ENCODE measurements at places on chromosomes 4 and X. TPM values are rescaled to one million over a fixed set of nuclear protein-coding genes. Genes with fewer than 3 reads are reported as not detected.

SH3BP2 gene
- 79.0 TPM for total RNA-seq

- H3K27me3 ChIP-seq = no peaks in the 10 kb centered on the region
- DNase-seq = no peak
- no peaks in the 10 kb centered on the region for H3K36me3 ChIP-seq
- H3K27ac ChIP-seq = no peak overlapping the region
- H3K4me3 ChIP-seq = no peak overlapping the region
Observed at GRCh38 chrX:1725472-1725871, 110.6 kb downstream of the ASMT start.

DNA sequence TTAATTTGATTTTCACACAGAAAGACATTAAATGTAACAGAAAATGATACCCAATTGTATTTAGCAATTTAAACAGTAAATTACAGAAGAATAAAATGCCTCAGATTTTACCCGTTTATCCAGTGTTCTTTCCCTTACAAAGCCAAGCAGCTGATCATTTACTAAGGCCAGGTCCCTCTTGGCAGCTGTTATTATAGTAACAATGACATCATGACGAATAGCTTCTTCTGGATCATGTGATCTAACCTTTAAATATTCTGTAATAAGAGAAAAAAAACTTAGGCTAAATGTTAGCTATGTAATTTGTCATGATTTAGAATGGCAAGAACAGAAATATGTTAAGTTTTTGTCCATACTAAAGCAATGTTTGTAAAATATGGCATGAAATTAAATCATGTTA, 69.4 kb downstream of the PDS5A start:
- no peak overlapping the region for H3K4me3 ChIP-seq
- peak overlapping the region; percentile 34 for H3K27ac ChIP-seq
- peaks cover 25% of the 10 kb centered on the region for H3K36me3 ChIP-seq
- peaks cover 3% of the 10 kb centered on the region for H3K4me1 ChIP-seq

DNA sequence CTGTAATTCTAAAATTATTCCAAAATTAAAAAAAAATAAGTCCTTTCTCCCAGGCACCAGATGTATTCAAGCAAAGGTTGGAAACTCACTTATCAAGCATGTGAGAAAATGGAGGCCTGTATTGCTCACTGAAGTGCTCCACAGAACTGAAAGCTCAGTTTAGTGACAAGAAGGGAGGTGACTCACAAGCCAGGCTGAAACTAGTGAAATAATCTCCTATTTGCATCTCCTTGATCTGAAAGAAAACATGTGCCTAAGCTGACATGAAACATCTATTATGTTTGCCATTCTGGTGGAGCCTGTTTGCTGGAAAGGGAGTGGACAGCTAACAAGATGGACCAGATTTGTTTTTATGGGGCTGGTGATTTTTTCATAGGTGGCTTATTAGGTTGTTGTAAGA, 54.0 kb upstream of the AMELX start:
- no peak overlapping the region for H3K4me3 ChIP-seq
- H3K36me3 ChIP-seq = no peaks in the 10 kb centered on the region
- no peaks in the 10 kb centered on the region for H3K27me3 ChIP-seq

- H3K36me3 ChIP-seq = no peaks in the 10 kb centered on the region
- H3K4me3 ChIP-seq = no peak overlapping the region
- no peaks in the 10 kb centered on the region for H3K27me3 ChIP-seq
- H3K4me1 ChIP-seq = no peaks in the 10 kb centered on the region
Observed at GRCh38 chrX:37075892-37076595, 67.9 kb downstream of the FAM47C start.

INPP4B gene
- total RNA-seq = 35.4 TPM

BBS7 gene
- total RNA-seq = 19.8 TPM

GRCh38 chrX:42948723-42949657, 171.0 kb upstream of the PPP1R2C start:
- peaks cover 11% of the 10 kb centered on the region for H3K4me1 ChIP-seq
- no peaks in the 10 kb centered on the region for H3K36me3 ChIP-seq
- H3K27me3 ChIP-seq = no peaks in the 10 kb centered on the region
- H3K4me3 ChIP-seq = no peak overlapping the region
- H3K27ac ChIP-seq = no peak overlapping the region

SETD7 gene
- total RNA-seq = 15.4 TPM

FAM133A gene
- 0.57 TPM for total RNA-seq

- H3K27ac ChIP-seq = no peak overlapping the region
- no peaks in the 10 kb centered on the region for H3K4me1 ChIP-seq
- H3K27me3 ChIP-seq = no peaks in the 10 kb centered on the region
- H3K4me3 ChIP-seq = no peak overlapping the region
Observed at GRCh38 chrX:96224279-96224678, 460.4 kb upstream of the DIAPH2 start.

SPCS3 gene
- total RNA-seq = 113 TPM

GRCh38 chr4:125832161-125832560, 517.4 kb downstream of the FAT4 start:
- H3K4me1 ChIP-seq = peaks cover 14% of the 10 kb centered on the region
- peaks cover 22% of the 10 kb centered on the region for H3K27me3 ChIP-seq
- no peak for DNase-seq
- H3K27ac ChIP-seq = no peak overlapping the region
- no peaks in the 10 kb centered on the region for H3K36me3 ChIP-seq

DNA sequence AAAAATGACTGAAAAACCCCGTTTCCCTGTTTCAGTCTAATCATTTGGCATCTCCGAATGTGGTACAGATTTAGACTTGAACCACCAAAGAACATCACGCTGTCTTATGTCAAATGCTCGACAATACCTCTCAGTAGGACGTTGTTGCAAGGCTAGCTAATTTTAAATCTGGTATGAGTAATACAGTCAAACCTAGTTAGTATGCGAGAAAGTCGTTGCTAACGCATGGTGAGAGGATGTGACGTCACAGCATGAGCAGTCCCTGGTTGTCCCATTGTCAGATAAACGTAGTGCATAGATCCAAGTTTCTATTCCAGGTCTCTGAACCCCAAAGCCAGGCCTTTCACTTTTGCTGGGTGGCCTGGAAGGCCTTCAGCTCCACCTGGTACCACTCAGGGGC, 44.7 kb downstream of the SETD7 start:
- H3K4me3 ChIP-seq = no peak overlapping the region
- peaks cover 38% of the 10 kb centered on the region for H3K36me3 ChIP-seq
- no peak overlapping the region for H3K27ac ChIP-seq
- peaks cover 5% of the 10 kb centered on the region for H3K4me1 ChIP-seq
- DNase-seq = no peak
- H3K27me3 ChIP-seq = no peaks in the 10 kb centered on the region

- H3K4me1 ChIP-seq = peaks cover 9% of the 10 kb centered on the region
- no peaks in the 10 kb centered on the region for H3K27me3 ChIP-seq
- DNase-seq = no peak
- no peak overlapping the region for H3K4me3 ChIP-seq
- H3K27ac ChIP-seq = no peak overlapping the region
Observed at GRCh38 chr4:163871078-163871477, 376.6 kb downstream of the TMA16 start.

USP17L5 gene
- not detected for total RNA-seq

RAI2 gene
- total RNA-seq = 1.8 TPM

- no peaks in the 10 kb centered on the region for H3K27me3 ChIP-seq
- peak within 1 kb of the TSS; percentile 82 for H3K4me3 ChIP-seq
- H3K4me1 ChIP-seq = peaks cover 42% of the 10 kb centered on the region
- H3K27ac ChIP-seq = peak within 1 kb of the TSS; percentile 97
- DNase-seq = peak; percentile 92
Observed at GRCh38 chrX:2690856-2691542, at the start of gene CD99. TSS of gene CD99 (plus strand) at chrX:2691295. CDS start at chrX:2691361, 66 bp downstream.

ZFP92 gene
- 1.4 TPM for total RNA-seq

- peak overlapping the region; percentile 79 for H3K4me3 ChIP-seq
- H3K4me1 ChIP-seq = peaks cover 20% of the 10 kb centered on the region
- peaks cover under 1% of the 10 kb centered on the region for H3K36me3 ChIP-seq
- no peak for DNase-seq
Observed at GRCh38 chr4:121697564-121697963, 784 bp upstream of the ANXA5 start.

GRCh38 chrX:8971116-8971515, 62.8 kb downstream of the FAM9B start:
- no peaks in the 10 kb centered on the region for H3K36me3 ChIP-seq
- no peaks in the 10 kb centered on the region for H3K27me3 ChIP-seq
- H3K4me3 ChIP-seq = no peak overlapping the region

GRCh38 chr4:25978327-25978726, 64.3 kb downstream of the SMIM20 start:
- no peak overlapping the region for H3K4me3 ChIP-seq
- no peak for DNase-seq
- H3K27ac ChIP-seq = peak overlapping the region; percentile 96
- H3K36me3 ChIP-seq = peaks cover 4% of the 10 kb centered on the region
- H3K27me3 ChIP-seq = no peaks in the 10 kb centered on the region

DNA sequence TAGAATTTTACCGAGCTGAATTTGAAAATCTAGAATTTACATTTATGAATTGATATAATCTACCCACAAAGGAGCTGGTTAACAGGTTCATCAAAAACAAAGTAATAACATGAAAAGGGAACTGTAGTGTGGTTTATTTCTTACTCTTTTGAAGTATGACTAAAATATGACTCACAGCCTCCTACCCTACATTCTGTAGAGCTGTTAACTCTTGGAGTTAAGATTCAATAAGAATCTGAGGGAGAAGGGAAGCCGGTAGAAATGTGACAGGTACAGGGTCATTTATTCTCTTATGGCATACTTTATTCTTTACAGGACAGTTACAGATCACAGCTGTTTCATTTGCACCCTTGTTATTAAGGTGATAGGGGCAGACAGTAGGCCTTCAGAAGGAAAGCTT, 132.2 kb upstream of the FAM47B start:
- H3K27me3 ChIP-seq = no peaks in the 10 kb centered on the region
- no peaks in the 10 kb centered on the region for H3K36me3 ChIP-seq
- no peak overlapping the region for H3K4me3 ChIP-seq

GRCh38 chr4:134762053-134762452, 560.5 kb upstream of the PABPC4L start:
- no peak overlapping the region for H3K27ac ChIP-seq
- no peak overlapping the region for H3K4me3 ChIP-seq
- peaks cover 5% of the 10 kb centered on the region for H3K4me1 ChIP-seq
- DNase-seq = no peak
- H3K36me3 ChIP-seq = no peaks in the 10 kb centered on the region

DNA sequence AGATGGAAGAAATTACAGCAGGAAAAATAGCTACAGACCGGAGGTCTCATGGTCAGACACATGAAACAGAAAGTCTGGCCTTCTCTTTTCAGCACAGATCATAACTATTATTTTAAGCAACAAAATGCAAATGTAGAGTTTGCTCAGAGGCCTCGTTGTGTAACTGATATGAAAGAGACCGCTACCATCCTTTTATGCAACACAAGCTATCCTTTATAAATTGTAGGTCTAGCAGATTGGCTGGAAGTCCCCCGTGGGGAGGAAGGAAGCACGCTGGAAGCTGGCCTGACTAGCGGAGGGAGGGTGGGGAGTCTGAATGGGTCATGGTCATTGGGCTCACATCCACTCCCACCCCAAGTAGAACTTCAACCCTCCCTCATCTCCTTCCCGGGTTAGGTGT, 27.7 kb downstream of the DMP1 start:
- H3K27ac ChIP-seq = no peak overlapping the region
- DNase-seq = no peak
- no peaks in the 10 kb centered on the region for H3K27me3 ChIP-seq
- H3K36me3 ChIP-seq = peaks cover 9% of the 10 kb centered on the region

DNA sequence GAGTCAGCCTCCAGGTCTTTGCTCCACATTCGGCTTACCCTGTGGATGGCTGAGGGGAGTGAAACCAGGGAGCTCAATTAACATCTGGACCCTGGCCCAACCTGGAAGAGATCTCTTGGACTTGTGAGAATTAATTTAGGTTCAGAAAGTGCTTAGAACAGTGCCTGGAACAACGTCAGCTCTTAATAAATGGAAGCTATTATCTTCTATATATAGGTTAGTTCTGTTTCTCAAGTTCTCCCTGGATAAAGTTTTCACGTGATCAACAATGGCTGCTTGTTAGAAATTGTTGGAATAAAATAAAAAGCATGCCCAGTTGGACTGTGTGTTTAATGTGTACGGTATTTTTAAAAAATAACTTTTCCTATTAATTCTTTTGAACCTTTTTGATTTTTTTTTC, 80.8 kb downstream of the TRIML1 start:
- no peaks in the 10 kb centered on the region for H3K4me1 ChIP-seq
- H3K27me3 ChIP-seq = no peaks in the 10 kb centered on the region
- H3K36me3 ChIP-seq = no peaks in the 10 kb centered on the region
- no peak for DNase-seq
- H3K27ac ChIP-seq = no peak overlapping the region
- no peak overlapping the region for H3K4me3 ChIP-seq

GRCh38 chr4:33930497-33930896, 2313.8 kb downstream of the ARAP2 start:
- H3K27me3 ChIP-seq = no peaks in the 10 kb centered on the region
- peaks cover 3% of the 10 kb centered on the region for H3K36me3 ChIP-seq
- H3K27ac ChIP-seq = peak overlapping the region; percentile 35

SYTL5 gene
- total RNA-seq = 1.7 TPM

RTL5 gene
- total RNA-seq = 36.1 TPM

PYURF gene
- 58.9 TPM for total RNA-seq

USP27X gene
- total RNA-seq = 17.2 TPM

DNA sequence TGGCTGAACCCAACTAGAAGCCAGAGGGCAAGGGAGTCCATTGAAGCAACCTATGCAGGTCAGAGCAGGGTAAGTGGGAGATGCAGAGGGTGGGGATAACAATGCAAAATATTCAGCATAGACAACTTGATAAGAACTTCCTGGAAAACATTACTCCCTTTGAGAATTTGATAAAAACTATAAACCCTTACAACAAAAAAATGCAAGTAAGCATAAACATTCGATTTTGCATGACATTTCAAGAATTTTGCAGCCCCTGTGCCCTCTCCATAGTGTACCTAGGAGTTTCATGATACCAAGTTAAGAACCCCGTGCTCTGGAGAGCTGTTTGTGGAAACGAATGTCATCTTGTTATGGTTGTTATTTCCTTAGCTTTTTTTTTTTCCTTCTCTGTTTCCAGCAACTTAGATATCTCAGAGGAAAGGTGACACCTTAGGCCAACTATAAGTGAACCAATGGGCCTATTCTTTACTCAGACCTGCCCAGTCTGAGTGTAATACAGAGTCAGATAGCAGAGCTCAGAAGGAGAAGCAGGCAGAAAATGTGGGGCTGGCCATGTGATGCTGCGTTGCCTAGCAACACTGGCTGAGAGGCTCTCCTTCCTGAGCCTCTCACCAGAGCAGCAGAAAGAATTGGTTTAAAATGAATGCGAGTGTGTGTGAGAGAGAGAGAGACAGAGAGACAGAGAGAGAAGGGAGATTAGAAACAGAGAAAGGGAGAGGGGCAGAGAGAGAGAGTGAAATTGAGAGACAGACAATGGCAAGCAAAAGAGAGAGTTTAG, 36.7 kb upstream of the GABRQ start:
- peaks cover 7% of the 10 kb centered on the region for H3K27me3 ChIP-seq
- no peaks in the 10 kb centered on the region for H3K36me3 ChIP-seq
- no peak for DNase-seq

GRCh38 chr4:74328501-74328900, 20.2 kb downstream of the EPGN start:
- peaks cover 4% of the 10 kb centered on the region for H3K4me1 ChIP-seq
- H3K27ac ChIP-seq = no peak overlapping the region
- no peaks in the 10 kb centered on the region for H3K36me3 ChIP-seq
- DNase-seq = no peak

DNA sequence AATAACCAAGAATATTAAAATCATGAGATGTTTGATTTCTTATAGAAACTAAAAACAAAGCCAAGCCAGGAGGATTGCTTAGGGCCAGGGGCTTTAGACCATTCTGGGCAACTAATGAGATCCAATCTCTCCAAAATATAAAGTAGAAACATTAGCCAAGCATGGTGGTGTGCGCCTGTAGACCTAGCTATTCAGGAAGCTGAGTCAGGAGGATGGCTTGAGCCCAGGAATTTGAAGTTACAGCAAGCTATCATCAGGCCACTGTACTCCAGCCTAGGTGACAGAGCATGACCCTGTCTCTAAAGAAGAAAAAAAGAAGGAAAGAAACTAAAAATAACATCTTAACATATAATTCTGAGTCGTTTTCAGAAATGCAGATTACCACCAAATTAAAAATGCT, 96.7 kb downstream of the NAF1 start:
- no peaks in the 10 kb centered on the region for H3K27me3 ChIP-seq
- no peaks in the 10 kb centered on the region for H3K36me3 ChIP-seq
- no peak overlapping the region for H3K27ac ChIP-seq

ATP1B4 gene
- total RNA-seq = not detected
